Fibroblast of pulmonary artery (primary cell): ENCODE measurements at places on chromosomes 7 and 10.

- no peak for DNase-seq
Measured at GRCh38 chr7:24709585-24710360, 47.5 kb downstream of the GSDME start.

GRCh38 chr10:23358357-23358756 lies 13.8 kb upstream of the C10orf67 start:
- DNase-seq, result peak; percentile 33

DNA sequence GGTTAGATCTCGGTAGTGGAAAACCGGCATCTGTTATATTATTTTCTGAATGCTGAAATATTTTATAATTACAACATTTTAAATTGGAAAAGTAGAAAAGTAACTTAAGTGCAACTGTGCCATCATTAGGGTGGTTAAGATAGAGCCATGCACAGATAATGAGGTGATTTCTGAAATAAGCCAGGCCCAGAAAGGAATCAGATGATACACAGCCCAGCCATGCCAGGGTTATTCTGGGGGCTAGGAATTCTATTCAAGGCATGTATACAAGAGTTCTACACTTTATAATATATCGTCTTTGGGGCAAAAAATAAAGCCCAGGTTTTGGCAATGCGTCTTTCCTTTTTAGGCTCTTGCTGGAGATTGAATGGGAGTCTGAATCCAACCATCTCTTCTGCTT lies 128.7 kb downstream of the ITGB8 start:
- no peak for DNase-seq

- no peak for DNase-seq
Measured at GRCh38 chr7:90896458-90896857, 300.3 kb downstream of the CDK14 start.
